ENCODE measurements at places on chromosomes 7 and 10.

- DNase-seq: no peak
Measured at GRCh38 chr7:1011297-1012003, 28.5 kb downstream of the CYP2W1 start.

DNA sequence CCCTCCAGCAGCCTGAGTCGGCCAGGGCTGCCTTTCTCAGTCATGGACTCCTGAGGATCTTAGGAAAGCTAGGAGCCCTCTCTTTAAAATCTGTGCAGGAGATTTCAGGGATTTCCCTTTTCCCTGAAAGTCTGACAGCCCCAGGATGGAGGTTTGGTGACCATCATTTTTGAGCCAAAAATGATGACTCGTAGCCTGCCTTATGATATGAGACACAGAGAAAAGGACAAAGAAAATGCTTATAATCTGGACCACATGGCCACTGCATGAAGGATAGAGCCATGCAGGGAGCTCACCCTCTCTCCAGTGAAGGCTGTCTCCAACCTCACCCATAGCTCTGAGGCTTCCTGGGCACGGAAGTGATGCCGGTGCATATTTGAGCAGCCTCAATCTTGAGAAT lies 106.6 kb upstream of the CHST15 start:
- DNase-seq: no peak

DNA sequence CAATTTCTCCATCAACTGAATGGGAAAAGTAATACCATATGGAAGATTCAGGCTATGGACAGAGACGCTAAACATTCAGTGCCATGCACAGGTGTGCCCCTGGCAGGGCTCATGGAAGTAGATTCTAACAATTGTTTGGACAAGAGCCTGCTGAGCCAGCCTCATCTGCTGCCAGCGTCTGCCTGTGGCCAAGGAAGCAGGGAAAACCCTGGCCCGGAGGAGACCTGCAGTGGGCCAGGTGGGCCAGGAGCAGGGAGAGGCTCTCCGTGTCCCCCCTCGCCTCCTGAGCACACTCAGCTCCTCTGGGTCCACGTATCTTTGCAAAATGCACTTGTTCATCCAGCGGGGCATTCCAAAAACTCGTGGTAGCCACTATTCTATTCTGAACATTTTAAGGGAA lies 130.1 kb downstream of the TCERG1L start:
- no peak for DNase-seq

DNA sequence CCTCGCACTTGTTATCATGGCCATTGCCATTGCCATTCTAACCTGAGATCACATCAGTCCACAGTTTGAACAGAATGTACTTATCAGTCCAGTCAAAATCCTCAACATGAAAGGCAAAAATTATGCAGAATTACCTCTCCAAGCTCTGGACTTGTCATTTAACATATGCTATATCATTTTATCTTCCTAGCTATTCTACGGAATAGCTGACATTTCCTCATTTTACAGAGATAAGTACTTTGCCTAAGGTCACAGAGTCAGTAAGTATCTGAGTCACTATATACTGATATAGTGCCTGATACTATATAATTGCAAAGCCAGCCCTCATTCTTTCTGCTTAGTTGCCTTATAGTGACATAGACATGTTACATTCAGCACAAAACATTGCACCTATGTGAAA lies 456.9 kb upstream of the GHITM start:
- DNase-seq: no peak

DNA sequence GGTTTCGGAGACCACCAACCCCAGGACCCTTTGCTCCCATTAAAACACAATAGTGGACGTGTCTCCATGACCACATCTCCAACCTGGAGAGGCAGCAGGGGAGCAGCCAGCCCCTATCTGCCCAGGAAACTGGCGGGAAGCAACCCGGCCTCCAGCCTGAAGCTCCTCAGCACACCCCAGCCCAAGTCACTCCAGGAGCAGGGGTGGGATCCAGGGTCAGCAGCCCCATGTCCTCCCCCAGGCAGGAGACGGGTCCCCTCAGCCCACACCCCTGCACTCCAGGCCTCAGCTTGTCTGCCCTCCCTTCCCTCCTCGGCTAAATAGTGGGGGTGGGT lies 601 bp downstream of the ADAM8 start:
- no peak for DNase-seq

DNA sequence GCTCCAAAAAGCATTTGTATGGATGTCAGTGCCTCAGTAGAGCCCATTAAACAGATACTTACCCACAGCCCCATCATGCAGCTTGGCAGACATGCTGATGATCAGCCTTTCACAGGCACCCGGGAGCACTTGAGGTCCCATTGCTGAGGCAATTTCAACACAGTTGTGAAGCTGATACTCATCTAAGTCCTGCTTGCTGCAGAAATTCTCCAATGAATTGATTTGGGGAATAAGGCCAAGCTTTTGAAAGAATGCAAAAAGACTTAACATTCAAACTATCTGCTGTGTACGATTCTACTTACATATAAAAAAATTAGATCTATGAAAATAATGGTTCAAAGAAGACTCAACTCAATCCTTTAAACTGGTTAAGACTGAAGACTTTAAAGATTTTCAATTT lies 60.5 kb downstream of the LAMB4 start:
- no peak for DNase-seq

DNA sequence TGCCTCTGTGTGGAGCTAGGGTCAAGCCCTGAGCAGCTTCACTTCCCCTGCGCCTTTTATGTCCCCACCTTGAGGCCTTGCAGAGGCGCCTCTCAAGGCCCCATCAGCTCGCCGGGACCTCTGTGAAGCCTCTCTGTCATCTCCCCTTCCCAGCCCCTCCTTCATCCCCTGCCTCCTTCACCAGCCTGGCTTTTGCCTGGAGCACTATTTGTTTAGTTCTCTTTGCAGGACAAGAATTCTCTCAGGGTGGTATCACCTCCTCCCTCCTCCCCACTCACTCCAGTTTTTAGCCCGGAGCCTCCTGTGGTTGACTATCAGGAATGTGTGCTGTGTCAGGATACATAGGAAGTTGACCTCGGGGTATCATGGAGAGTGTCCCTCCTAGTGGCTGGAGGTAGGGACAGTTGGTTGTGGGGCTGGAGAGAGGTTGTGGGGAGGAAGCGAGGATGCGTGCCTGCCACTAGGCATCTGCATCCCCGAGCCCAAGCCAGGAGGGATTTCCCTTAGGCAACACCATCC lies 89.8 kb upstream of the ANLN start:
- no peak for DNase-seq

DNA sequence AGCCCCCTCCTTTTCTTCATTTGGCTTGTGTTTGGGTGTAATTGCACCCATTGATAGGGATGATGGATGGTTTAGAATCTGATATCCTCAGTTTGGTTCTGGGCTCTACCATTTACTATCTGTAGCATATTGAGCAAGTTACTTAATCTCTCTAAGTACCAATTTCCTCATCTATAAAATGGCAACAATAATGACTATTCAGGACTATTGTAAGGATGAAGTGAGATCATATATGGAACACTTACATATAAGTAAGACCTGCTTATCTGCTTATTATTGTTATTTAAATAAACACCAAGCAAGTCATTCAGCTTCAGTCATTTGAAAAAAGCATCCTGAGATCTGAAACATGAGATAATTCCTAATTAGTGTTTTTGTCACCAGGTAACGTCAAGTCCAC lies 127.0 kb downstream of the SEC23IP start:
- DNase-seq: no peak

DNA sequence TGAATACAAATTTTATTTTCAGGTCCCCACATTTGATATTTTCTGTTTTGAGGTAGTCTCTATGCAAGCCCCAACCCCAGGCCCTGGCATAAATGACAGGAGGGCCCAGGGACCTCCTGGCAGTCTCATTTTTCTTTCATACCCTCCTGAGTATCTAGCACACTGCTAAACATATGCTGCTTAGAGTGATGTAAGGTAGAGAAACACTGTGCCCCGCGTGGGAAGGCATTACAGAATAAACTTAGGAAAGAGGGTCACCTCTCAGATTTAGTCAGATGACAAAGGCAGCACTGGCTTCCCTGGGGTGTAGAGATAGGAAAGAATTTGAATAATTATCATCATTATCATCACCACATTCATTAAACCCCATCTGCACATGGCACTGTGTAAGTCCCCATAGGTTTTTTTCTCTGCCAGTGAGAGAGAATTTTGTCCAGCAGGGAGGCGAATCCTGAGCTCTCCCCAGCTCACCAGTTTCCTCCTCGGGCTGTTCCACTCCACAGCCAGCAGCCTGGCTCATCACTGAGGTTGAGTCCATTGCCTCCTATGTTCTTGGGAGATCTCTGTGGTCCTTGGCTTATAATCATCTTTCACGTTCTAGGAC lies 507.3 kb upstream of the GALNT17 start:
- DNase-seq: no peak

- DNase-seq: no peak
Measured at GRCh38 chr10:123096452-123096851, 39.3 kb upstream of the HMX3 start.

- no peak for DNase-seq
Measured at GRCh38 chr10:89030791-89031190, 40.2 kb downstream of the FAS start.

- DNase-seq: no peak
Measured at GRCh38 chr7:166338-167060, 25.9 kb upstream of the FAM20C start.

GRCh38 chr10:79031723-79032122 lies 37.0 kb upstream of the ZMIZ1 start:
- DNase-seq: no peak

GRCh38 chr10:116632596-116633215 lies 12.0 kb downstream of the PNLIPRP2 start:
- no peak for DNase-seq

GRCh38 chr7:918118-918425 lies 36.4 kb downstream of the ADAP1 start:
- no peak for DNase-seq

DNA sequence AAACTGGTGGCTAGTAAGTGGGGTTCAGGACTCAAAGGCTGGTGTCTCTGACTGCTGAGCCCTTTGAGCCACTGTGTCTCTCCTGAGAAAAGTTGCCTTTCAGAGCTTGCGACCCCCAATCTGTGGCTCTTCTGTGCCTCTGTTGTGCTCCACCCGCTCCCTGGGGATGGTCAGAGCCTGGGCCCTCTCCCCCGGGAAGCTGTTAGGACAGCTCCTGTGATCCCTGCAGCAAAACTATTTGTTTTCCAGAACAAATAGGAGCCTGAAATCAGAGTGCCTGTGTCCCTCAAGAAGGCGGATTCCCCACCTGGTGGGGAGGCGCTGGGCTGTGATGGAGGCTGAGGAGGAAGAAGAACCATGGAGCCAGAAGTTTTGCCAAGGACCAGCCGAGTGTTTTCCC lies 56.4 kb upstream of the MXI1 start:
- DNase-seq: no peak

GRCh38 chr10:116146372-116147140 lies 126.5 kb downstream of the GFRA1 start:
- no peak for DNase-seq

- DNase-seq: no peak
Measured at GRCh38 chr10:130808243-130808642, 503.3 kb downstream of the TCERG1L start.

Measured in effector memory CD4-positive, alpha-beta T cell (primary cell).